DMS53 (cell line): ENCODE measurements at places on chromosomes 7 and 10.

- no peak for DNase-seq
Measured at GRCh38 chr10:78362406-78363022, 328.9 kb downstream of the RPS24 start.

DNA sequence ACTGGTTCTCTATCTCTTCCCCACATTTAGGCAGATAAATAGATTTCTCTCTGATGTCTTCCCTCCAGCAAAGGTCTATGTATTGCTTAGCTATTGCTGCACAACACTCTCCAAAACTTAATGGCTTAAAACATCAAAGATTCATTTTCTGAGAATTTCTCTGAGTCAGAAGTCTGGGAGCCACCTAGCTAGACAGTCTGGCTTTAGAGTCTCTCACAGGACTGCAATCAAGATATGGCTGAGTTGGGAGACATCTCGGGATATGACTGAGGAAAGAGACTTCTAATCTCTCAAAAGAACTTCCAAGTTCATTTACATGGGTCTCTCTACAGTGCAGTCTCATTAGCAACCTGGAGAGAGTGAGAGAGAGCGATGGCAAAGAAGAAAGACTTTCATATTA lies 553.6 kb upstream of the GHITM start:
- DNase-seq: no peak

- DNase-seq: no peak
Measured at GRCh38 chr10:129786216-129786615, 177.9 kb downstream of the EBF3 start.

DNA sequence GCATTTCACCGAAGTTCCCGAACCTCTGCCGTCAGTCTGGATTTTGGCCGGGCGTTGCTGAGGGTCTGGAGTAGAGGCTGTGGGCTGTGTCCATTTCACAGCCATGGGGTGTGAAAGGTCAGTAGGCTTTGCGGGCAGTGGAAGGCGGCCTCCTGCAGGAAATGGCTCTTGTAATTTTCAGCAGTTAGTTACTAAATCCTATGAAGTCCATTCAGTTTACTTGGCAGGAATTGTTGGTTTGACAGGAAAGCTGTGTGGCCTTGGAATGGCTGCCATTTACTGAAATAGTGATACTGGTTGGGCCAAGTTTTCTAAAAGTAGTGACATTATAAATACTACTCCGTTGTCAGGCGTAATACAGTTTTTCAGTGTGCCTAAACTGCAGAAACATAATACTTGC lies 303.7 kb downstream of the CCDC3 start:
- no peak for DNase-seq

DNA sequence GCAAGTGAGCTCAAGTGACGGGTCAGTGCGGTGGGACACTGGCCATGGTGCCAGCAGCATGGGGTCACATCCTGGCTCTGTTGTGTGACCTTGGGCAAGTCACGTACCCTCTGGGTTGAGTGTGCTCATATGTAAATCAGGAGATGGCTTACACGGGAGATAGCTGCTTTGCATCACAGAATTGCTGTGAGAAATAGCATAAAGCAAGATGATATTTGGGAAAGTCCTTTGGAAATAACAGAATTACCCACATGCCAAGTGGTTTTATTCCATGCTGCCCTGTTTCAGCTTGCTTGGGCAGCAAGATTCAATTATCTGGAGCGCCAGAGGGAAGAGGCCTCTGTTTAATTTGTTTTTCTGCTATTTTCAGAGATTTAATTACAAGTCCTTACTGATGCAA lies 48.9 kb downstream of the LYZL2 start:
- DNase-seq: no peak

DNA sequence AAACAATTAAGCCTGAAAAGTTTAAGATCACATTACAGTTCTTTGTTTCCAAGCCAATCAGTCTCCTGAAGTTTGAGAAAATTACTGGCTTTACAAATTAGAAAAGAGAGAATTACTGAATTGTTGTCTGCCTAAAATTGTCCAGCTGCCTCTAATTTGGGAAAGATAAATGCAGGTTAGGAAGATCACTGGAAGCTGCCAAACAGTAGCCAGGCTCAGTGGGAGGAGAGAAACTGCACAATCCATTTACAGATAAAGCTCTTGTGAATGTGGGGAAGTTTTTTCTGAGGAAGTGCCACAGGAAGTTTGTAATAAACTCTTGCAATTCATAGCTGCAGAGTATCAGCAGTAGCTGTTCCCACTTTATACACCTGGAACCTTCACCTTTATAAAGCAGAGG lies 100.7 kb downstream of the IQUB start:
- no peak for DNase-seq

DNA sequence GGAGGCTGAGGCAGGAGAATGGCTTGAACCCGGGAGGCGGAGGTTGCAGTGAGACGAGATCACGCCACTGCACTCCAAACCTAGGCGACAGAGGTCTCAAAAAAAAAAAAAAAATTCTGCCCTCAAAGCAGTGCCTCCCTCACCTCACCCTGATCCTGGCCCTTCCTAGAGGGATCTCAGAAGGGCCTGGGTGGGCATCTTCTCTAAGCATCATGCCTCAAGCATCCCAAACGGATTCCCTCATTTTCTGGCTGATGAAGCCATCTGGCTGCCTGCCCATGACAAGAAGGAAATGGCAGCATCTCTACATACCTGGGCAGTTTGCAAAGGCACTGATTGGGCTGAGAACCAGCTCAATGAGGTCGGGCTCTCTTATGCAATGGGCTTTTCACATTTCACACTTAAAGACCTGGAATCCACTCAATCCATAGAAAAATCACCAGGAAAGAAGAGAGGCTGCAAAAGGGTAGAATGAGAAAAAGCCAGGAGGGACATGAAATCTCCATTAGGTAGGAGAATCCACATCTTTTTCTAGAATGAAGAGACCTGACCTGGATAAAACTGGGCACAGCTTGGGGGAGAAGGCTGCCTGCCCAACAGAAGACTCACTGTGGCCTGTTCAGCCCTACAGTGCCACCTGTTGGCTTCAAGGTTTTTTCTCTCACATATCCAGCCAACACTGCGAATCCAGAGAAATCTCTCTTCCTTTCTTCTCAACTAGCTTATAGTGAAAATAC lies 48.1 kb downstream of the PDLIM1 start:
- DNase-seq: peak; percentile 77

DNA sequence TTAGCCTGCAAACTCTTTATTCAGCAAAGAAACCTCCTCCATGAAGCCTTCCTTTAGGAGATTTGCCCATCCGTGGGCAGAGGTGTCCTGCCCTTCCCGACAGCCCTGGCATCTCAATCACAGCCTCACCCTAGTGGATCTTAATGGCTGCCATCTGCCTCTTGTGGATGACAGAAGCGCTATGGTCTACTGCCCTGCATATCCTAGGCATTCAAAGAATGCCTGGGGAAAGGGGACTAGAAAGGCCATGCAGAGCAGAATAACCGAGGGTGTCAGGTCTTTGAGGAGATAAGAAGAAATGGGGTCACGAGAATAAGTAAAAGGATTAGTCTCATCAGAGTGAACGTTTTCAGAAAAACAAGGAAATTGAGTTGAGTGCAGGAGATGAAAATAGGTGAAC lies 57.7 kb upstream of the SPOCK2 start:
- no peak for DNase-seq

- DNase-seq: no peak
Measured at GRCh38 chr7:84535580-84536270, 341.1 kb upstream of the SEMA3A start.

- no peak for DNase-seq
Measured at GRCh38 chr7:69173846-69174245, 424.4 kb upstream of the AUTS2 start.

DNA sequence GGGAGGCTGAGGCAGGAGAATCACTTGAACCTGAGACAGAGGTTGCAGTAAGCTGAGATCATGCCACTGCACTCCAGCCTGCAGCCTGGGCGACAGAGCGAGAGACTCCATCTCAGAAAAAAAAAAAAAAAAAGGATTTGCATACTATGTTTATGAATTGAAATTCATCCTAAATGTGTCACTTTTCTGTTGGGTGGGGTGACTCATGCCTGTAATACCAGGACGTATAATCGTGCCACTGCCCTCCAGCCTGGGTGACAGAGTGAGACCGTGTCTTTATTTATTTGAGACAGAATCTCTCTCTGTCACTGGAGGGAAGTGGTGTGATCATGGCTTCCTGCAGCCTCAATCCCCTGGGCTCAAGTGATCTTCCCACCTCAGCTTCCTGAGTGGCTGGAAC lies 5.8 kb downstream of the ZNF212 start:
- no peak for DNase-seq

GRCh38 chr7:51077987-51078370 lies 238.6 kb downstream of the COBL start:
- no peak for DNase-seq

DNA sequence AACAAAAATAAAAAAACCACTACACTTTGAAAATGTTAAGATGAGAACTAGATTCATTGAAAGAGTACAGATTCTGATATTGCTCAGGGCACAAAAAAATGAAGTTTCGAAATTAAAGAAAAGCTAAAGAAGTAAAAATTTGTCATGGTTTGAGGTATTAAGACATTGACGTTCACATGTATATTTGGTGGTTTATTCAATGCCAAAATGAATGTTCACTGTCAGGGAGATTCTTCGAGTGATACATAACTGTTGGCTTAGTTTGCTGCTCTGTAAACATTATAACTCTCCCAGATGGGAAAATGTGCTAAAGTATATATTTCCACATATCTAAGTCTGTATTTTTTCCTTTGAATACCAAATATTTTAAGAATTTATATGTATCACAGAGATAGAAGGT lies 345.0 kb downstream of the SEMA3D start:
- DNase-seq: no peak

- no peak for DNase-seq
Measured at GRCh38 chr7:15692501-15693020, 6.1 kb upstream of the MEOX2 start.

GRCh38 chr7:84248267-84248666 lies 53.7 kb upstream of the SEMA3A start:
- no peak for DNase-seq

DNA sequence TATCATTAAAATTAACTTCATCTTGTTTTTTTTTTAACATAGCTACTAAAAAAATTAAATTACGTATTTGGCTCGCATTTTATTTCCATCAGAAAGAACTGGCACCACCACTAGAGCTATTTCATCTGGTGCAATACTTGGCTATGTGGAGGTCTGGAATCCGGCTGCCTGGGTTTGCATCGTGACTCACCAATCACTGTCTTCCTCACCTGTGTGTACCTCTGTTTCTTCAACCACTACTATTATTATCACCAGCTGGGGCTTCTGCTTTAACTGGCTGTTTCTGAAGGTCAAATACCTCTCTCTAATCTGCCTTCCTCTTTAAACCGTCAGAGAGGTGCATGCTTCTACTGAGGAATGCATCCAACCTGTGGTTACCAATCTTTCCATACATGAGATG lies 6.5 kb downstream of the WDR91 start:
- no peak for DNase-seq

DNA sequence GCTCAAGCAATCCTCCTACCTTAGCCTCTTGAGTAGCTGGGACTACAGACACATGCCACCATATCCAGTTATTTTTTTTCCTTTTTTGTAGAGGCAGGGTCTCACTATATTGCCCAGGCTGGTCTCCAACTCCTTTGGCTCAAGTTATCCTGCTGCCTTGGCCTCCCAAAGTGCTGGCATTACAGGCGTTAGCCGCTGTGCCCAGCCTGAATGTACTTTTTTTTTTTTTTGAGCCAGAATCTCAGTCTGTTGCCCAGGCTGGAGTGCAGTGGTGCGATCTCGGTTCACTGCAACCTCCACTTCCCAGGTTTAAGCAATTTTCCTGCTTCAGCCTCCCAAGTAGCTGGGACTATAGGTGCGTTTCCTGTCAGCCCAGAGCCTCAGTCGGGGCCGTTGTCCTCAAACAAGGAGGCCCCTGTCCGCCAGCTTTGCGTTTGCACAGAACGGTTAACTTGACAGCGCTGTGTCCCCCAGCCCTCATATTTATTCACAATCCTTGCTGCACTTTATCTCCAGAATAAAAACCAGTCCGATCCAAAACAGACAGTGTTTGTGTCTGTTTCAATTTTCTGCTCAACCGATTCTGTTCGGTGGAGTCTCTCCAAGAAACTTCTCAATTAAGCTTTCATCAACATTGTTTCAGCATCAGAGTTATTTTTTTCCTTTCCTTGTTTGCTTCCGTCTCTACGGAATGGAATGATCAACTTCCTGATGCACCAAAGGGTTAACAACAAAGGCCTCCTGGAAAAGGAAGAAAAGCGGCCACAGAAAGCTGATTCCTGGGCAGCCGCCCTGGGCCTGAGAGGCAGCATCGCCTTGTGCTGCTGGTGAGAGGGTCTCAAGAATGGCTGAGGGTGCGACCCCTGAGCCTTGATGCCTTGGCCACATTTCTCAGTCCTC lies 64.5 kb downstream of the PDIA4 start:
- DNase-seq: peak; percentile 86

DNA sequence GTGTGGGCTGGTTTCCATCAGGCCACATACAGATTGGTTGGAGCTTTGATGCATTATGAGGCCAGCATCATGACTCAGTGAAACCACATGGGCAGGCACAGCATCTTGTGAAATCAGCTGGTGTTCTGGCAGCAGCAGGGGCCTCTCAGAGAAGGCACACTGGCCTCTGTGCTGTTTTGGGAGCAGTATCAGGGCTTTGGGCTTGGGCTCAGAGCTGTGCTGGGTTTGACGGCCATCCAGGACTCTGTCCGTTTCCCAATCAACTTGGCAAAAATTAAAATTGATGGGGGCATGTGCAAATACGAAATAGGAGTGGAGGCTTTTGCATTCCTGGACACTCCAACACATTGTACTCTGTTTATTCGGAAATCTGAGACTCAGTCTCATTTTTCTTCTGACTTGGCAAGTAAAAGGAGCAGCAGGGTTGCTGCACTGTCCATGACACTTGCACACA lies 190.9 kb downstream of the BMPER start:
- DNase-seq: no peak

GRCh38 chr10:88117869-88118632 lies 254.6 kb downstream of the PTEN start:
- DNase-seq: peak; percentile 51

GRCh38 chr10:53893061-53893460 lies 908.0 kb downstream of the PCDH15 start:
- no peak for DNase-seq

- DNase-seq: no peak
Measured at GRCh38 chr10:15485027-15485426, 113.9 kb upstream of the FAM171A1 start.

DNA sequence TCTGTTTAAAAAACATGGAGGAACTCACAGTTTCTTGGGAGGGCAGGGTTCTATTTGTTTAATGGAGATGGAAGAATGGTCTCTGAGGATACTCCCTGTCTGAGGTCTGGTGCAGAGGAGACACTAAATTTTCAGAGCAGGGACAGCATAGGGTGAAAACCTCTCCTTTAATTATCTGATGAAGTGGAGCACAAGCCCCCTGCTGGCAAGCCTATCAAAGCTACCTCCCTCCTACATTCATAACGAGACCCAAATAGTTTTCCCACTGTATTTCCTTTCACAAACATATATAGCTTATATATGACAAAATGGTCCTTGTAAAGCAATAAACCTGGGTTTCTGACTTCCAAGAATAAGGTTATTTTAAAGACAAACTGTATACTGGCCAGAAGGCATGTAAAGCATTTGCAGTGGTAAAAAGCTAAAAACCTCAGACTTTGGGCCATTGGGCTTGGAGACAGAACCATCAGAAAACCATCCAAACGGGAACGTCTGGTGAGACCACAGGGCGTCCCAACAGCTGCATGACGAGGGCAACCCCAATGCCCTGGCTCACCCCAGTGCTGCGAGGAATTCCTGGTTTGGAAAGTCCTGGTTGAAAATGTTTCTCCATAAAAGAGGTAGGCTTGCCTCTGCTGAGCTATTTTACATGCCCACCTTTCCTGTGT lies 201.3 kb downstream of the FANK1 start:
- peak; percentile 6 for DNase-seq

- no peak for DNase-seq
Measured at GRCh38 chr7:55475855-55476803, 96.2 kb downstream of the VOPP1 start.
